ENCODE measurements at places on chromosomes 7 and 10.

DNA sequence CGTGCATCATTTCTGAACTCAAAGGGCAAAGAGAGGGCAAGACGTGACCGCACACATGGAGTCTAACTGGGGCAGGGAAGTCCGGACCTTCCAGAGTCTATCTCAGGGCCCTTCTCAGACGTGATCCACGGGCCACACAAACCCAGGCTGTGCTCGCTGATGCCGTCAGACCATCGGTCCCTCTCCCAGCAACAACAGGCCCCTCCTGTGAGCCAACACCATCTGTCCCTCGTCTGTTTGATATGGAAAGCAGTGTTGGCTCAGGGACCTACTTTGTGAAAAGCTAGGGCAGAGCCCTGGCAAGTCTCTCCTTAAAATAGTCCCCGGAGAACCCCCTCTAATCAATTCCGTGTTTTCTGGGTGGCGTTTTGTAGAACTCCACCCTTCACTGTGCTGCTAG, 208.8 kb downstream of the TCERG1L start:
- DNase-seq, result no peak

DNA sequence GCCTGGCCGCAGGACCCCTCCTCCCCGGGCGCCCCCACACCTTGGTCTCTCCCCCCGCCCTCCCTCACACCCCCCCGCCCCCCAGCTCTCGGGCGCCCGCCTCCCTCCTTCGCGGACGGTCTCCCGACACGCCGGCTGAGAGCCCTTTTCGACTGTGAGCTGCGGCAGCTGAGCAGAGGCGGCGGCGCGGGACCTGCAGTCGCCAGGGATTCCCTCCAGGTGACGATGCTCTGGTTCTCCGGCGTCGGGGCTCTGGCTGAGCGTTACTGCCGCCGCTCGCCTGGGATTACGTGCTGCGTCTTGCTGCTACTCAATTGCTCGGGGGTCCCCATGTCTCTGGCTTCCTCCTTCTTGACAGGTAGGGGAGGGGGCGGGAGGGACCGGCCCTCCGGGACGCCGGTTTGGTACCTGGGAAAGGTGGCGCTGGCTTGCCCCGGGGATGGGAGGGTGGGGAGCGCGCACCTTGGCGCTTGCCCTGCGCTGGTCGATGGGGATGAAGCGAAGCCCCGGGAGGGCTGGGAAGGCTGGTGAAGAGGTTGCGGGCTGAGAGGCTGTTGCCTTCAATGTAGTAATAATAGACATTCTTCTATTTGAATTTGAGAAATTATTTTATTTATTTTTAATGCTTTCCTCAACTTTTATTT, at the start of gene BMPER:
TSS of gene BMPER (plus strand) at position 151 of the 644 bp plus-strand sequence. CDS start at position 226, 75 bp downstream.
- no peak for DNase-seq

- DNase-seq, result no peak
Measured at GRCh38 chr7:69038915-69039314, 559.4 kb upstream of the AUTS2 start.

- no peak for DNase-seq
Measured at GRCh38 chr7:14836571-14837189, 65.9 kb downstream of the DGKB start.

DNA sequence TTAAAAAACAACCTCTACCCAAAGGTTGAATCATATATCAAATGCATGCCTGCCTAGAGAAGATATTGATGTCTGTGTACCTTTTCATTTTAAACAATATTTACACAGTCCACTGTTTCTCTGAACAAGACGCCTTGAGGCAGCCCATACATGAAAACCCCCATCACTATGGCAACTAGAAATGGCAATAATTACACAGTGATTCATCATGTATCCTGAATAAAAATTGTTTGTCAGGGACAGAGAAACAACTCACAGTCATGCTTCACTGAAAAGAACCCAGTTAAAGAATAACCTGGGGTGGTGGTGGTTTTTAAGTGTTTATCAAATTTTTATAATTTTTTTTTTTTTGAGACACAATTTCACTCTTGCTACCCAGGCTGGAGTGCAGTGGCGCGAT, 19.7 kb downstream of the DNAJC12 start:
- no peak for DNase-seq

DNA sequence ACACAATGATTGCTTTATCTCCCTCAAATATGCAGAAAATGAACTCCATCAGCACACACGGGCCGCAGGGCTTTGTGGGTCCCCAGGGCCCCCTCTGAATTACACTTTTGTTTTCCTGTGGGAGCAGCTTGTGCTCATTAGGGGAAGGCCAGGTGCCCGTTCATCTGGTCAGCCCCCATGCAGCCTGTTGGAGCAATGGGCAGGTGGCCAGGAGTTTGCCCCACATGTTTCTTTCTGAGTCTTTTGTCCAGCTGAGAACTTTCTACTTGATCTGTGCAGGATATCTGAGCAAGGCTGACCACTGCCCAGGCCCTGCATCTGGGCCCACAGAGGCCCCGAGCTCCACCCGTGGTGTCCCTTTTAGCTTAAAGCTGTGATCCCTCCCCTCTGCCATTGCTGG, 105.3 kb upstream of the FAM20C start:
- DNase-seq, result no peak

- DNase-seq, result no peak
Measured at GRCh38 chr10:15369256-15370211, 1.6 kb downstream of the FAM171A1 start.

GRCh38 chr10:59651902-59652301, 57.7 kb downstream of the SLC16A9 start:
- DNase-seq, result no peak

- no peak for DNase-seq
Measured at GRCh38 chr10:67767244-67767643, 70.7 kb downstream of the DNAJC12 start.

All from CD4-positive, alpha-beta T cell treated with Interleukin-4 for 1 hour (primary cell).